ENCODE measurements at places on chromosomes 2 and 18.
A peak's percentile ranks its signal among the peaks of the same experiment; 100 is the strongest.

DNA sequence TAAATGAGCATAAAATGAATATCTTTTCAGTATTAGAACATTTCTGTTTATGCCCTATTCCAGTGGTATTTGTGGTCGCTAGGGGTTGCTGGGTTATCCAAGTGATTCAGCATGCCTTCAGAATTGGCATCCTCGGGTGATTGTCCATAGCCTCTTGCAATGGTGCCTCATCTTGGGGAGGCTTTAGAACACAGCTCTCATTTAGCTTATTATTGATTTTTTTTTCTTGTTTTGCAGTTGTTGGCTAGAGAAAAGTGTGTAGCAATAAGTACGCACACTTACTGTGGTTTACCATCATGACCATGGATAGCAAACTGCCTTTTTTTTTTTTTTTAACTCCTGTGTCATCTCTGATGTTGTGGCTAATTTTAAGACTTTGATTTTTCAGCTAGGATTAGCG, 33.6 kb downstream of the PLEKHA3 start:
- DNase-seq = no peak

GRCh38 chr2:221389904-221390303, 182.2 kb downstream of the EPHA4 start:
- DNase-seq = no peak

GRCh38 chr18:57038395-57038794, 108.5 kb upstream of the BOD1L2 start:
- DNase-seq = no peak

DNA sequence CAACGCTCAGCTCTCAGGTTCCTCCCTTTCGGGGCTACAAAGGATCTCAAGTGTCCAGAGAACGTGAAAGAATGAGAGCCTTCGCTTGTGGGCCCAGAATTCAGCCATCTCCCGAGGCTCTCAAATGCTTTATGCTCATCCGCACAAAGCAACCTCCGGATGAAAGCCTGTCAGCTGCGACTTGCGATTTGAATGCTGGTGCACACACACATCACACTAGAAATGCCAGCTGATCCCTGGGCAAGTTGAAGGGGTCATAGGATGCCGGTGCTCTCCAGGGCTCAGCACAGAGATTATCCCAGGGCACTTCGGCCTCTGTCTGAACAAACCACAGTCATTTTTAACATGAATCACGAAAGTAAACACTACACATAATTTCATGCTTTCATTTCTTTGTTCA, 141.8 kb upstream of the MYT1L start:
- DNase-seq = no peak

- no peak for DNase-seq
Measured at GRCh38 chr18:715626-716025, 3.2 kb upstream of the ENOSF1 start.

GRCh38 chr2:199818026-199818425, 33.0 kb downstream of the FTCDNL1 start:
- DNase-seq = peak; percentile 56

DNA sequence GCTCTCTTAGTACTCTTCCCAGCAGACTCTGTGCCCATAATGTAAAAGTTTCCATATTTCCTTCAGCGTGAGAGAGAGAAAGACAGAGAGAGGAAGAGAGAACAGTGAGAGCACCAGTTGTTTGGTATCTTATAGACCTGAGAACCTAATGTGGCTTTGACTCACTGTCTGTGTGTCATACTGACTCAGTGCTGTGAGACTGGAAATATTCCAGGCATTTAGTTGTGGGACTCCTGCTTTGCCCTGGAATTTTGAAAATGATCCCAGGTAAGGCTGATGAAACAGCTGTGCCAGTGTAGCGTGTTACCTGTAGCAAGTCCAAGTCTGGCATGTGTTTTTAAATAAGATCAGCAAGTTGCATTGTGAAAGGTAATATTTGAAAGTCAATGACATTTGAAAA, 87.9 kb upstream of the KCNH7 start:
- no peak for DNase-seq

DNA sequence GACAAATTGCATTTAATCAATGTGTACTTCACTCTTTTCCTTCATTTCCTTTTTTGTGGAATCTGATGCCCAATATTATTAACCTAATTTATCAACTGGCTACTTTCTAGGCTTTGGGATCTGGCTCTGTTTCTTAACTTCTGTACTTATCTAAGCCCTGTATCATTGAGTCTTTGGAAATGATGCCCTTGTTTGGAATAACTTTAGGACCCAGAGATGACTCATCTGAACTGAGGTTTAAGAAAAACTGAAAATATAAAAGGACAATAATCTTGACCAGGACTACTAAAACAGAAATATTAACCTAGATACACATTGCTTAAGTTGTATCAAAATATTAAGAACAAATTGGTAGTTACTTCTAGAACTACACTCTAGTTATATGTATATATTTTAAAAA, 600.8 kb downstream of the CPS1 start:
- DNase-seq = no peak

DNA sequence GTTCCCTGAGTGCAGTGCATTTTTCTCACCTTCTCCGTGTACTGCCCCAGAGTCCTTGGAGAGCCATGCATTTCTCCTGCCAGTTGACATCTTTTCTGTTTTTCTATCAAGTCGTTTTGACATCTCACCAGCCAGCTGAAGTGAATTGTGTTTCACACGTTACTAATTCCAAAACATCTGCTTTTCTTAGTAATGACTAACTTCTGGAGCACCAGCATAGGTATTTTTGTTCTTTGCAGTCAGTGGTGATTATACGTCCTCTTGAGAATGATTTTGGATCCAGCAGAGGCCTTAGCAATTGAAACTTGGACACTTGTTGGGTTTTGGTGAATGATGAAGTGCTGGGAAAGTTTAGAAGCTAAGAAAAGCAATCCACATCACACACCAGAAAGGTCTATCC, 112.5 kb downstream of the PIK3C3 start:
- no peak for DNase-seq

- DNase-seq = no peak
Measured at GRCh38 chr2:222866358-222866960, 5.6 kb downstream of the ACSL3 start.

- DNase-seq = no peak
Measured at GRCh38 chr18:48485828-48486405, 52.9 kb upstream of the CTIF start.

GRCh38 chr2:79711098-79711497, 198.2 kb downstream of the CTNNA2 start:
- DNase-seq = no peak

GRCh38 chr2:202064171-202064880, 8.7 kb upstream of the KIAA2012 start:
- no peak for DNase-seq

- no peak for DNase-seq
Measured at GRCh38 chr2:188142088-188142487, 149.6 kb upstream of the GULP1 start.

DNA sequence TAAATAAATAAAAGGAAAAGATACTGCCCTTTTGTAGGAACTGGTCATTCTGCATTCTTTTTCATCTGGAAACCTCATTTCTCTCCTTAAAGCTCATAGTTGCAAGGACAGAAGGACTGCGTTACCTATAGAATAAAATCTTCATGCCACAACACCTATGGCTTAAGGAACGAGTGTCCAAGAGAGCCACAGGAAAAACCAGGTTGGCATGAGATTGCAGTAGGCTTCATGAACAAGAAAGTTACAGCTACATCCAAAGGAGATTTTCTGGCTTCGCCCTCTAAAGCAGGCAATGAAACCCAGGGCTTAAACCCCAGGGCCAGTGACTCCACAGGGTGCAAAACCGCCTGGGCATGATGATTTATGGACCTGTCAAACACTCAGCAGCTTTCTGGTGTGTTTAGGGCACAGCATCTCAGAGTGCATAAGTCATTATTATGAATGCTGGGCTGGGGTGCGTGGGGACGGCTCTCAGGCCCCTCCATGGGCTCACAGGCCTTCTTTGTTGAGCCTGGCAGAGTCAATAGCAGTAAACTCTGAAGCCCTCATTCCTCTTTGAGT, 30.7 kb upstream of the PIEZO2 start:
- DNase-seq = no peak

GRCh38 chr2:105925390-105925789, 180.7 kb downstream of the NCK2 start:
- DNase-seq = no peak

DNA sequence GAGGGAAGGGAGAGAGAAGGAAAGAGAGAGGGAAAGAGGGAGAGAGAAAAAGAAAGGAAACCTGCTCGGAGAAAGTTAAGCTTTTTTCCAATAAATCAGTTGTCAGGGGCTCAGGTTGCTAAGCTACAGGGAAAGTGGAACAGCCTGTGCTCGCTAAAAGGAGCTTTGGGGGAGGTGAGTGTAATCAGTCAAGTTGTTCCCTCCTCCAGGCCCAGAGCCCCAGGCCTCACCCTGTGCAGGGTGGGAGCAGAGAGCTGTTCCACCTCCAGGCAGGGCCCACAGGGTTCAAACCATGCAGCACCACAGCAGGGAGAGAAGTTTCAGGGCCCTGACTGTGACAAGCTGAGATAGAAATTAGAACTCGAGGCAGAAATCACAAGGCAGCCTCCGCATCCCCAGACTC, 56.4 kb upstream of the PPP1CB start:
- no peak for DNase-seq

DNA sequence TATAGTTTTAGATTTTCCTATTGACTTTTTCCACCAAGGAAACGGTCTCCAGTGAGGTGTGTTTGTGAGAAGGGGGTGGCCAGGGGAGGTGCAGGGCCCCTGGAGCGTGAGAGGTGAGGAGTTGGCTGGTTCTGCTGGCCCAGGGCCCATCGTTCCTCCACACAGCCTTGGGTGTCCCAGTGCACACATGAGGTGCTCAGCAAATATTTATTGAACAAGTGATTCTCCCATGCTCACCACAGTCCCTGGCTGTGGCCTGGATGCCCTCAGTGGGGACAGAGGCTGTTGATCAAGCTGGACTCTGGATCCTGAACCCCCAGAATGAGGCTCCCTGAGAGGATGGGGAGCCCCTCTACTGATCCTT, 5.0 kb downstream of the HAAO start:
- DNase-seq = no peak

GRCh38 chr18:49677081-49677480, 115.2 kb downstream of the LIPG start:
- DNase-seq = no peak

- no peak for DNase-seq
Measured at GRCh38 chr18:35042389-35043071, 1.3 kb downstream of the MAPRE2 start.

DNA sequence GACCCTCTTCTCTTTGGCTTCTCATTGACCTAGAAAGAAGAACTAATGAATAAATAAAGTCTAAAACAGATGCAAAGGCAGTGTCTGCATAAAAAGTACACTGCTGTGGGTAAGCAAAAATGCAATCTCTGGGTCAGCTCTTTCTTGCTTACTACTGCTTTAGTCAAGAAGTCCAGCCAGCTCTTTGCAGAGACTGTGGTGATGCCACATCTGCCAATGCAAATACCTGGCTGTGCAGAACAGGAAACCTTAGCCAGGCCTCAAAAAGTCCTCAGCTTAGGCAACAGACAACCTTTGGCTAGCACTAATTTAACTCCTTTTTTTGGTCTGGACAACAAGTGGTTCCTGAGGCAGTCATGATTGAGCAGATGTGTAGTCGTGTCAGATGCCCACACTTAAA, 73.6 kb upstream of the RND3 start:
- DNase-seq = no peak

- peak; percentile 78 for DNase-seq
Measured at GRCh38 chr2:241734467-241735208, at the start of gene D2HGDH. TSS of gene D2HGDH (plus strand) at chr2:241734630. CDS start at chr2:241735225, 595 bp downstream.

DNA sequence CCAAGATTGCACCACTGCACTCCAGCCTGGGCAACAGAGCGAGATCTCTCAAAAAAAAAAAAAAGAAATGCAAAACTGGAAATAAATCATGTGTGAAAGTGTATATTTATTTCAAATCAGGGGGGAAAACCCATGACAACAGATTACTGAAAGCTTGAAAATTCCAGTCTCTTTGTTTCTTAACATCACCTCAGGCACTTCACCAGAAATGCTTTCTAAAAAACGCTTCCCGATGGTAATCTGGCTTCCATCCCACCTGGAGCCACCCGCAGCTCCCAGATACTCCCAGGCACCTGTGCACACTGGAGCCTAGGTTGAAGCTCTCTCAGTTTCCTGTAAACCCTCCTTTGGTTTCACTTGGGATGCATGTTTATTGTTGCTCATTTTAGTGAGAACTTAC, 7.2 kb upstream of the ITGB6 start:
- DNase-seq = no peak

DNA sequence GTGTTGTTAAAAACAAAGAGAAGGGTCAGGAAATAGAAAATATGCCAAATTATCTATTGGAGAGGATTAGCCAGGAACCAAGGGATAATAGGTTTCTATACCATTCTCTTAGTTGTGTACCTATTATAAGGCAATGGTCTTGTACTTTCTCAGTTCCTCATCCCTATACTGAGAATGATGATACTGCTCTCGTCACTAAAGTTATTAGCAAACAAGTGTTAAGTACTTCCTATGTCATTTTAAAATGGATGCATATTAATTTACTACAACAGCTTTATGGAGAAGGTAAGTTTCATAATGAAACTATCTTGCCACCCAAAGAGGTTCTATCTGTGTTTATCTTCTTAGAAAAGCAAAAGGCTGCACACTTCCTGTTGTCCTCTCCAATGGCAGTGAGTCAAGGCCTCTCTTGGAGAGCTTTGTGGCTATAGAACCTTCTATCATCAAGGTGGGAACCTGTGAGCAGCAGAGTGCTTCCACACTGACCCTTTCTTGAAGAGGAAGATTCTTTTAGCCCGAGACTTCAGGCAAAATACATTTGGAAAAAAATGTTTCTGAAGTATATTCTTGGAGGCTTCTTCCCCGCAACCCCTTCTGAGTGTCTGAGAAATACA, 460.7 kb upstream of the FANCL start:
- DNase-seq = no peak

DNA sequence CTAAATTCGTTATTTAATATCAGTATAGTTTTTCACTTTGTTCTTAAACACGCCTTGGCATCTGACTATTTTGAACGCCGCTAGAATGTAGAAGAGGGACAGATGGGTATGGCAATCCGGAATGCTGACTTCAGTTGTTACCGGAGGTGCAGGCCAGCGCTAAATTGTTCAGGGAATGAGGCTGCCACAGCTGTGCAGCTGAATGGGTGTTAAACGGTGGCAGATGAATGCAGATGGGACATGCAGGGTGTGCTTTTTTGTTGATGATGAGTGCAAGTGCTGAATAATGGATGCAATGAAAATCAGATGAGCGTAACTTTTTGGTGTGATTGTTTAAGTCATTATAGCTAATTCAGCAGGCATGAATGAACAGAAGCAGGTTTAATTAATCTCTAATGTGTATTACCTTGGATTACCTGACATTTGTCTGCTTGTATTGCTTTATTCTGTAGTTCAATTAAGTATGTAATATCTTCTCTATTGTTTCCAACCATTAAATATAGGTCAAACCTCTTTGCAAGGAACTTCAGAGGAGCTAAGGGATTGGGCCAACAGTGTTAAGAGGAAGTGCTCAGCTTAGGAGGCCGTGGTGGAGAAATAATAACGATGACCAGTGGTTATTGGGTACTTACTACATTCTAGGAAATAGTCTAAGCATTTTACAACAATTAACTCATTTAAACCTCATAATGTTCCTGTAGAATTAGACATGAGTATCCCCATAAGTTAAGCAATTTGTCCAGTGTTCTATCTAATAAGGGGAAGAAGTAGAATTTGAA, 11.9 kb upstream of the CREG2 start:
- no peak for DNase-seq

- no peak for DNase-seq
Measured at GRCh38 chr2:157324331-157324843, 1.2 kb downstream of the ERMN start.

GRCh38 chr2:85998071-85998991, 107.4 kb downstream of the POLR1A start:
- no peak for DNase-seq
